Eye (tissue), 1 donor: ENCODE measurements at places on chromosomes 5 and 9.

GRCh38 chr5:69305512-69305911, 27.1 kb downstream of the CCDC125 start:
- DNase-seq, result no peak

- DNase-seq, result no peak
Observed at GRCh38 chr5:7250611-7251010, 145.3 kb upstream of the ADCY2 start.

GRCh38 chr9:35579130-35579529, 25.9 kb upstream of the TESK1 start:
- DNase-seq, result no peak

DNA sequence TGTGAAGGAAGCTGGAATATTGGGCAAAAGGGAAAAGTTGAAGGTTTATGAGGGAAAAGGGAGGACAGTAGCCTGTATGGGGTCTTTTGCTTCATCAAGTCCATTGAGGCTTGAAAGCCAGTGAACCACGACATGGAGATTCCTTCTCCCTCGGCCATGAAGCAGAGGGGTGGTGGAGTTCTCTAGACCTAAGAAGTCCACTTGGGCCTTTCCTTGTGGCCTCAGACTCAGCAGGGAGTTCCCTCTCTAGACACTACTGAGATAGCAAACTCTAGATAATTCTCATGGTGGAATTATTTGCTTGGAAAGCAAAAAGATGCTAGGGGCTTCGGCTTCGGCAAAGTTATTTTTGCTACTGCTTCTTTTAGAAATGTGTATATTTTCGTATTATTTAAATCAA, 78.5 kb downstream of the FOXD1 start:
- DNase-seq, result no peak

- DNase-seq, result no peak
Observed at GRCh38 chr9:107833295-107833694, 343.7 kb upstream of the KLF4 start.
